ENCODE measurements at places on chromosomes 12 and 14.
A peak's percentile ranks its signal among the peaks of the same experiment; 100 is the strongest.

- peak; percentile 67 for DNase-seq
These were observed at the start of gene KCNJ8 for GRCh38 chr12:21774358-21775132. Gene KCNJ8, minus strand, starts transcription at chr12:21774706. Its CDS starts 1,090 bp downstream, at chr12:21773616.

- peak; percentile 23 for DNase-seq
These were observed 28.2 kb downstream of the CDK17 start for GRCh38 chr12:96371790-96372699.

DNA sequence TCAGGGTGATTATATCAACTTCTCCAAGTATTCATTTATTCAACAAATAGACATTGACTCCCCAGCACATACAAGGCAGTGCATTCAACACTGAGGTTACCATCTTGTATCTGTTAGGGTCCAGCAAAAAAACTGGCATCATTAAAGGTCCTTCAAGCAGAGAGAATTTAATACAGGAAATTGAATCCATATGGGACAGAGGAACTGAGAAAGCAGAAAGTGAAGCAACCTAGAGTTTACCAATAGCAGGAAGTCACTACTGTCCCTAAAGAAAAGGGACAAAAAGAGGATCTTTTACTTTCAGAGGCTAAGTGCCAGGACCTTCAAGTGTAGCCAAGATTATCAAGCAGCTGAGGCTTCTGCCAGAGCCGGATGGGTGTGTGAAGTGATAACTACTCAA, 237.8 kb upstream of the TBX3 start:
- DNase-seq = peak; percentile 46

DNA sequence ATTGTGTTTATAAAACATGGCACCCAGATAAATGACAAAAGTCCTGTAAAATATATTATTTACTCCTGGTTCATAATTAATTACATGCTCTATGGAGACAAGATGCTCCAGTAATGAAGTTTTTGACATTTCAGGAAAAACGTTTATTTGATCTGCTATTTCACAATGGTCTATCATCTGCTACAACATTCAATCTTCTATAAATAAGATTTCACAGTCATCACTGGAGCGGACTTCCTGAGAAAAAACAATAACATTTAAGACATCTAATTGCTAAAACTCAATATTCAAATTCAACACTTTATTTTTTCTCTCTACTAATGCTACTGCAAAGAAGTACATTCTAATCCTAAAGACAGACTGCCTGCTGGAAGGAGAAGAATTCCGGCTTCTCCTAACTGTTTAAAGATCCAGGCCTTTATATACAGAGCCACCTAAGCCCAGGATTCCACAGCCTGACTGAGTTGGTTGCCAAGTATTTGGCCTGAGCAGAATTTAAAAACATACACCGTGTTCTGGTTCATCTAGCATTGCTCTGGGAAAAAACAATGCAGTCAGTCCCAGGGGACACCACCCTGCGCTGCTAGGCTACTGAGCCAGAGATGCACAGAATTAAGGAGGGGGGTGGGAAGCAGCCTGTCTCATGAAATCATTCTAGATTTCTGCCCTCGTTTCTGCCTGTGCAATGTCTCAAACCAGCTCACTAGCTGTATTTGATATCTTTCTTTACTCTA, 58.0 kb downstream of the TMTC1 start:
- DNase-seq = no peak

DNA sequence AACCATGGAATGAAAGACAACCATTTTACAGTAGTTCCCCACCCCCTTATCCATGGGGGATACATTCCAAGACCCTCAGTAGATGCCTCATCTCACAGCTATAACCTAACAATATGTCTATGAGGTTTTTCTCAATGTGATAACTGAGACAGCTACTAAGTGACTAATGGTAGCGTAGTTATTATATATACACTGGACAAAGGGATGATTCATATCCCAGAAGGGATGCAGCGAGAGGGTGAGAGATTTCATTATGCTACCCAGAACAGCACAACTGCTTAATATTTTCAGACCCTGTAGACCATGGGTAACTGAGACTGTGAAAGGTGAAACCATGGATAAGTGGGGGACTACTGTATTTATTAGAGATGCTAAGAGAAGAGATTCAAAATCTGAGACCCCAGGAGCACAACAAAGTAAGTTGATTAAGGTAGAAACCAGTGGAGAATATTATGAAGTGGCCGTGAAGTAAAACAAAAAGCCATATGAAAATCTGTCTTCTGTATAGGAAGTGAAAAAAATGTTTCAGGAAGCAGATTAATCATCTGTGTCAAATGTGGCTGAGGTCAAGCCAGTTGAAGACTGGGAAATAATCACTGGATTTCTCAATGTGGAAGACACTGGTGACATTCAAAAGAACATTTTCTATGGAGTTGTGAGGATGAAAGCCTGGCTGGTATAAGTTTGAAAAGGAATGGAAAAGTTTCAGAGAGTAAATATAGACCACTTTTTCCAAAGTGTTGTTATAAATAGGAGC, 77.2 kb downstream of the RPL10L start:
- no peak for DNase-seq

- peak; percentile 56 for DNase-seq
These were observed 871 bp upstream of the COQ5 start for GRCh38 chr12:120529641-120530417.

DNA sequence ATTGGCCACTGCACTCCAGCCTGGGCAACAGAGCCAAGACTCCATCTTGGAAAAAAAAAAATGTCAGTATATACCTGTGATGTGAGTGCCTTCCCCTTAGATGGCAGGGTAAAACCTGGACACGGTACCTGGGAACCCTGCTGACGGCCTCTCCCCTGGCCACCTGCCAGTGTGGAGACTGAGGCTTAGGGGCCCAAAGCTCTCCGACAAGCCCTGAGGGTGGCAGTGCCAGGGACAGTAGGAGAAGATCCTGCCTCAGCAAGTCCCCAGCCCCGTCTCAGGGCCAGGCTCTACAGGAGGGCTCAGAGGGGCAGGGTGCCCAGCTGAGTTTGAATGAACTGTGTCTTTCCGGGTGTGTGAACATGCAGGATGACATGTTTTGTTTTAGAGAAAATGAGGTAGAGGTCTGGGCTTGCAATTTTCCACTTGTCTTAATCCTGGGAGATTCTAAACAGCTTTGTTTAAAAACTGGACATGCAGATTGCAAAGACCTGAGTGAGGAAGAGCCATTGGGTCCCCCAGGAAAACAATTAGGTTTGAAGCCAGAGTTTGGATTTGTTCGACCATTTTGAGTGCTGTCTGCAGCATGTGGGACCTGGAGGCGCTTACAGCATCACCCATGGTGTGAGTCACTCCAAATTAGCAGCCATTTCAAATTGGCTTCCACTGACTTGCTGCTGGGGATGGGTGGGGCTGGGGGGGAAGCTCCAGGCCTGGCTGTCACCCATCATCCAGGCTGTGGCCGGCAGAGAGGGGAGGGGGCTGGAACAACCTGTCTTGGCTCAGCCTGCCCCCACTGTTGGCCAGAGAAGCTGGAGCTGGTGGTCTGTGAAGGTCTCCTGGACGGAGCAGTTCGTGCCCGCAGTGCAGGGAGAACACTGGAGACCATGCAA, 10.8 kb downstream of the TSPAN9 start:
- peak; percentile 30 for DNase-seq

DNA sequence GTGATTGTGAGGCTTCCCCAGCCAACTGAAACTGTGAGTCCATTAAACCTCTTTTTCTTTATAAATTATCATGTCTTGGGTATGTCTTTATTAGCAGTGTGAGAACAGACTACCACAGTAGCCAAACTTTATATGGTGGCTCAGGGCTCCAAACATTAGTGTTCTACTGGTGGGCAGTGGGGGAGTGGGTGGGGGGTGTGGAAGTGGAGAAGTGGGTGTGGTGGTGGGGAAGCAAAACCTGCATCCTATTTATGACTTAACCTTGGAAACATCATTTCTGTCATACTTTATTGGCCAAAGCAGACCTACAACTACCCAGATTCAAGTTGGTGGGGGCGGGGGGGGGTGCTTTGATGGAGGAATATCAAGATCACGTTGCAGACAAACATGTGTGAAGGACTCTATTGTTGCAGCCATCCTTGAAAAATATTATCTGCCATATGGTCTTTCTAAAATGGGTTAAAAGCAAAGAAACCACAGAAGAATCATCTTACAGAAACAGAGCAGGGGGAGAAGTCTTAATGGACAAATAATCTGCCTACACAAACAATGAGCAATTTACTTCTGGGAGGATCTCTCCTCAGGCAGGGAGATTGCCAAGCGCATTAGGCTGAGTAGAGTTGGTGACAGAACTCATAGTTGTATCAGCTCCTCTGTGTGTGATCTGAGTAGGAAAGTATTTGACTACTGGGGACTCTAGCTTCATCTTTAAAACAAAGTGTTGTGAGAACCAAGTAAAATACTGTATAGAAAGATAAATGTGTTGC, 1.4 kb upstream of the PWP1 start:
- peak; percentile 47 for DNase-seq

GRCh38 chr12:46523863-46524770, 151.5 kb upstream of the SLC38A2 start:
- DNase-seq = peak; percentile 95

GRCh38 chr12:121980892-121981272, 40.8 kb upstream of the BCL7A start:
- DNase-seq = no peak

GRCh38 chr12:11875414-11875935, 195.3 kb upstream of the BCL2L14 start:
- peak; percentile 26 for DNase-seq

DNA sequence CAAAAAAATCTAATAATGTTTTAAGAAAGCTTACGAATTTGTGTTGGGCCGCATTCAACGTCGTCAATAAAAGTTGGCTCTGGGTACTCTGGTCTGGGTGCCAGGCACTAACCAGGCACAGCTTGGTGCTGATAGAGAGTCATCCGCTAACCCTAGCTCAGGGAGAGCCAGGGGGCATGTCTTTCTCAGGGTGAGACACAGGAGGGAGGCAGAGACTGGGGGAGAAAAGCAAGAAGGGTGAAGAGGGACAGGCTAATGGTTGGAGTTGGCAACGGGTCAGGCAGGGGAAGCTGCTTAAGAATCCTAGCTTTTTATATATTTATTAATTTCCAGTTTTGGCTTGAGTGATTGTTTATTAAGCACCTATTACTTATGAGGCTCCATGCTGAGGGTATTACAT, 105.0 kb downstream of the CMKLR1 start:
- peak; percentile 3 for DNase-seq

GRCh38 chr12:91249054-91249453, 66.4 kb upstream of the DCN start:
- DNase-seq = peak; percentile 49

DNA sequence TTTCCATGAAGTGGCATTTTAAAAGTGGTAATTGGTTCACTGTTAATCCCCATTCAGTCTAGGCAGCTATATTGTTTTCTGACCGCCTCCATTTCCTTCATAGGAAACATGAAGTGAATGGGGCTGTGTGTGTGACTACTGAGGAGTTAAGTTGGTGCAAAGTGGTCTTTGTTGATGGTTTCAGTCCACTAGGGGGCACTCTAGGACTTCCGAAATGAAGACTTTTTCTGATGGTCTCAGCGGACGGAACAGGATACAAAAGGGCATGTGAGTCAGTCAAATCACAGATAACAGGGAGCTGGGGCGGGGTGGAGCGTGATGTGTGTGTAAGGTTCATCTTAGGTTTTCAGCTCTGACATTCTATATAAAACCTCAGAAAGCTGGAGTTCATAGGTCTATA, 240.1 kb upstream of the OR4E1 start:
- peak; percentile 6 for DNase-seq

DNA sequence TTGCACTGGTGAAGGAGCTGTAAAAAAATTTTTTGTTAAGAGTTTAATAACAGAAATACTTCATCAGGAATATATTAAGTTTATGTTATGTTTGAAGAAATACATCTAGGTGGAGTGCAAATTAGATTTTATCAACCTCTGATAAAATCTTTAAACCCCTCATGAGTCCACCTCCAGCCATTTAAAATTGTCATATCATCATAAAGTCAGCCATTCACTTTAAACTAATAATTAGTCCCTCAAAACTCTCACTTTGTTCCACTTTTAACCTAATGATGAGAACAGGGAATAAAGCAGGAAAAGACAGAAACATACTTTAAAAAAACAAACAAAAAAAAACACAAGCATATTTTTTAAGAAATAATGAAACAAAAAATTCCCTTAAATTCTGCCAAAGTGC, 25.1 kb downstream of the ZFC3H1 start:
- DNase-seq = no peak

GRCh38 chr12:48037267-48037915, 33.1 kb upstream of the COL2A1 start:
- peak; percentile 68 for DNase-seq

- DNase-seq = no peak
These were observed 357.1 kb upstream of the MGAT4C start for GRCh38 chr12:86613311-86613710.

DNA sequence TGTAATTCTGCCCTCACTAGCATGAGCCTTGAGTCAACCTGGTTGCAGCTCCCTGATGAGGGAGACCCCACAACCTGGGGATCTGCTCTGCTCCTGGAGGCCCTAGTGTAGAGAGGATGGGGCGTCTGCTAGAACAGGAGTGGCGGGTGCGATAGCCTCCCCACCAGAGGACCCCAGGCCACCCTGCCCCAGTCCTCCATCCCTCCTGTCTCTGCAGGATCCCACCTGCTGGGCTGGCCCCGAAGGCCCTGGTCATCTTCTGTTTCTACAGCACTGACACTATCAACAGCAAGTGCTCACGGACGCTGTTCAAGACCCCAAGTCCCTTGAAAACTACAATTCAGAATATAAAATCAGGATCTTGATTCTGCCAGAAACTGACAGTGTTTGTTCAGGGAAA, 15.2 kb downstream of the ANHX start:
- DNase-seq = no peak

GRCh38 chr14:26175658-26176057, 422.2 kb downstream of the NOVA1 start:
- DNase-seq = no peak

DNA sequence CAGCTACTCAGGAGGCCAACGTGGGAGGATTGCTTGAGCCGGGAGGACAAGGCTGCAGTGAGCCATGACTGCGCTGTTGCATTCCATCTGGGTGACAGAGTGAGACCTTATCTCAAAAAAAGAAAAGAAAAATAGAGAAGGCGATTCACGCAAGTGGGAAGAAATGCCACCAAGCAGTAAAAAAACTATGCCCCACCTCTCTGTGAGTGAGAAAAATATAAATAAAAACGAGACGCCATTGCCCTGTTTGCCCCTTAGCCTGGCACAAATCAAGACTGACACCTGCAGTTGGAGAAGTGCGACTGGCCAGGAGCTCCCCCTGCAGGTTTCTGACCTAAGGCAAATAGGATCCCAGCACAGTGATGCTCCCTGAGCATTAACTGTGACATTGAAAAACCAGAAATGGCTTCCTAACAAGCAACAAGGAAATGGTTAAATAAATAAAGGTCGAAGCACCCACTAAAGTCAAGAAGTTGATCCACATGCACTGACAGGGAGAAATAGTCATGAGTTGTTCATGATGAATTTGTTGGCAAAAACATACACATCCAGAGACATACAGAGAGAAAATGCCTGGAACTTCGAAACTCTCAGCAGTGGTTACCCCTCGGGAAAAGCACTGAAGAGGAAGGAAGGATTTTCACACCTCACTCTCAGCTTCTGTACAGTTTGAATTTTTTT, 21.1 kb downstream of the GSC start:
- DNase-seq = peak; percentile 3
